ENCODE measurements at places on chromosomes 16 and 17.
A peak's percentile ranks its signal among the peaks of the same experiment; 100 is the strongest.

DNA sequence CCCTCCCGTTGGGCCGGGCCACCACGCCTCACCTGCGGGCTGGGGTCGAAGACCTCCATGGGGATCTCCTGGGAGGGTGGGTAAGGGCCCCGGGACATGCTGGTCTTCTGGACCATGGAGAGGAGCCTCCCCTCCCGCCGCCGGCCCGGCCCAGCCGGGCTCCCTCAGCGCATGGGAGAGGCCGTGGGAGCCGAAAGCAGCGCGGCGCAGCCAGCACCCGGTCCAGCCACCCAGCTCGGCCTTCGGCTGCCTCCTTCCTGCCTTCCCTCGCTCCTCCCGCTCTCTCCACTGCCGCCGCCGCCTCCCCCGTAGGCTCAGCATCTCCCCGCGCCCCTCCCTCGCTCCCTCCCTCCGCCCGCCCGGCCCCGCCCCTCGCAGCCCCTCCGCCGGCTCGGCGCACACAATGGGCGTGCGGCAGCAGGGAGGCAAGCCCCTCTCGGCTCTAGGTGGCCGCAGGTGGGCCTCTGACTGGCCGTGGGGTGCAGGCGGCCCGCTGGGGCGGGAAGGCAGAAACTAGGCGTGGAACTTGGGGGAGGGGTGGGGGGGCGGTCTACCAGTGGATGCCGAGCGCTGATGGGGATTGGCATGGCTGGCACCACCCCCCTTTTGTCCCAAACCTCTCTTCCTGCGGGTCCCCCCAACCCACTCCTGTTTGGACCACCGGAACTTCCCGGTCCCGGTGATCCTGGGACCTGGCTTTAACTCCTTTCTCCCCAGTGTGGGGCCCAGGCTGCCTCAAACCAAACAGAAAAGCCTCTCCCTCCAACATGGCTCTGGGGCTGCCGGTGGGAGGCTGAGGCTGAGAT is at the start of gene CACNB1:
Gene CACNB1, minus strand, starts transcription at position 290 of the 806 bp plus-strand sequence. Its CDS starts 174 bp downstream, at position 116.
- peak; percentile 62 for DNase-seq

GRCh38 chr17:44589316-44590071 is 32.2 kb downstream of the FZD2 start:
- DNase-seq, result no peak

DNA sequence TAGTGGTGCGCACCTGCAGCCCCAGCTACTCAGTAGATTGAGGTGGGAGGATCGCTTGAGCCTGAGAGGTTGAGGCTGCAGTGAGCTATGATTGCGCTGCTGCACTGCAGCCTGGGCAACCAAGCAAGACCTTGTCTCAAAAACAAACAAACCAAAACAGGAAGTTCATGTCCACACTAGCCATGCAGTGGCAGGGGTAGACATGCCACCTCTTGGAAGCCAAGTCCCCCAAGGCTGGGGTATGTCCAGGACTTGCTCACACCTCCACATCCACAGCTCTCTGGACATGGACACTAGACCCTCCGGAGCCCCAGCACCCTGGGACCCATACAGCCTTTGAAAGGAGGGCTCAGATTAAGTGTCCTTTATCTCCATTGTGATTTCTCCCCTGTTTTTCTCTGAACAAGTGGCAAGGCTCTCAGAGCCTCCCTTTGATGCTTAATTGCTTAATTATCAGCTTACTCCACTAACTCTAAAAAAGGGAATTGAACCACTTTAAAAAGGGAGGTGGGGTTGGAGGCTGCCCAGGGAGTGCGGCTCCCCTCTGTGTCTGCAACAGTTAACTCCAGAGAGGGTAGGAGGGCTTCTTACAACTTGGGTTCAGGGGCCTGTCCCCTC is 424.6 kb upstream of the C16orf82 start:
- no peak for DNase-seq

GRCh38 chr17:11490171-11490755 is 108.0 kb upstream of the DNAH9 start:
- DNase-seq, result no peak

DNA sequence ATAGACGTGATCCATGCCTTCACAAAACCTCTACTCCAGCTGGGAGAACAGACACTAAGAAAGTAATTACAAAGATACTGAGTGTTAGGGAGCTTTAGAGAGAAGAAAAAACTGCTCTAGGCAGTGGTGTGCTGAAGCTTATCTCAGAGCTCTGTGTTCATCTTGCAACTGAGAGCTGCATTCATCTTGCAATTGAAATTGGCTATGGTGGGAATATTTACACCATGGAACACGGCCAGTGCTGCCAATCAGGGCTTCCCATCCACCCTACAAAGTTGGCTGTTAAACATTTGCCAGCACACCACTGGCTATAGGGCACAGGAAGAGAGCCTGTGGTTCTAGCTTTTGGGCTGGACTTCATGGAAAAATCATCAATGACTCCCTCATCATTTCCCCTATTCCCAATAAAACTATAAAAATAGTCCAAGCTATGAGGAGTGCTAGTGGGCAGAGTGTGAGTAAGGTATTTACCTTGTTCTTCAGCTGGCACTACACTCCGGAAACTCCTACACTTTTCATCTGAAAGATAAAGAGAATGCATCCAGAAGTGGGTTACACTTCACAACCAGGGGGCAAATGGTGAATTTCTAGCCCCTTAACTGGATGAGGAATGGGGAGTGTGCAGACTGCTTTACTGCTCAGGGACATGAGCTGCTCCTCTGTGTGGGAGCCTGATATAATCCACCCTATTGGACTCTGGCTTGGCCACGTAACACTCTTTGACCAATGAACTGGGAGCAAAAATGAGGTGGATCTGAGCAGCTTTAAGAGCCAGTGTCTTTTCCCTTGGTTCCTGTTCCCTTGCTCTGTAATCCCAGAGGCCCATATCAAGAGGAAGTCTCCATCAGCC is 11.6 kb downstream of the GSG1L2 start:
- no peak for DNase-seq

GRCh38 chr17:28071891-28072606 is 29.6 kb downstream of the NLK start:
- no peak for DNase-seq
